Cardiac ventricle fibroblast (primary cell): ENCODE measurements at places on chromosomes 1 and 21. TPM values are rescaled to one million over a fixed set of nuclear protein-coding genes. Genes with fewer than 3 reads are reported as not detected.

Gene ALX3
- not detected in 2 replicates for total RNA-seq

Gene RGS4
- total RNA-seq: 421 TPM in 2 replicates

Gene IQCC
- total RNA-seq: 0.59 and 0.87 TPM in 2 replicates

Gene HSD11B1
- total RNA-seq: 134 and 142 TPM in 2 replicates

Gene OR13G1
- total RNA-seq: not detected in 2 replicates

Gene OR10J1
- total RNA-seq: not detected in 2 replicates

Gene TAF5L
- 7.7 and 7.9 TPM in 2 replicates for total RNA-seq
